ENCODE measurements at places on chromosomes 7 and 10.
A peak's percentile ranks its signal among the peaks of the same experiment; 100 is the strongest.

DNA sequence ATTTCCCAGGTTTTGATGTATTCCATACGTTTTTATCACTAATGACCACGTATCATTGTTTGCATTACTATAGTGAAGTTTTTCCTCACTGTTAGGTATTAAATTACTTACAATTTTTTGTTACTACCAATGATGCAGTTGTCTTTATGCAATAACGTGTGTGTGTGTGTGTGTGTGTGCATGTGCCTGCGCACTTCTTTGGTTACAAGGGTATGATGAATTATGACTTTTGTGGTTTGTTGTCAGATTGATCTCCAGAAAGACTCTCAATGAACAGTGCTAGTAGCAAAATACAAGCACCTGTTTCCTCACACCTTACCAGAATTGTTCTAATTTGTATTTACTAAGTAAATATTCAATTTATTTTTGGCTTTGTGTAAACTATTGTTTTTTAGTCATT is 51.5 kb downstream of the MCMBP start:
- DNase-seq = no peak

DNA sequence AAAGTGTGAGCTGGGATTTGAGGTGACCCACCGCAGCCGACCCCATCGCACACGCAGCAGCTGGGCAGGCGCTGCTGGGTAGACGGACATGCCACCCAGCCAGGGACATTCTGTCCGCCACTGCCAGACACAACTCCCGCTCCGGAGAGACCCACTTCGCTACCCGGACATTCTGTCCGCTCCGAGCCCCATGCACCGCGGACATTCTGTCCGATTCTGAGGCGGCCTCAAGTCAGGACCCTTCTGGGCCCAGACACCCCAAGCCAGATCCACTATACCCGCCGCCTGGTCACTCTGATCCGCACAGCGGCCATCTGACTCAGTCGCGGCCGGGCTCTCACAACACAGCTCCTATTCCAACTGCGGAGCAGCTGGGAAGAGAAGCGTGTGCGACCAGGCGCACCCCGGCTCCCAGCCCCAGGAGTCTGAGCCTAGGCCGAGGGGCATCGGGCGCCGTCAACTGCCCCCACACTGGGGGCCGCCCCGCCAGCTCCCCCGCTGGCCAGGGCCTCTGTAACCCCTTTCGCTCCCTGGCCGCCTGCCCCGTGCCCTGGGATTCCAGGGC is 763 bp downstream of the PITX3 start:
- no peak for DNase-seq

GRCh38 chr7:134785842-134786241 is 6.4 kb downstream of the CALD1 start:
- no peak for DNase-seq

DNA sequence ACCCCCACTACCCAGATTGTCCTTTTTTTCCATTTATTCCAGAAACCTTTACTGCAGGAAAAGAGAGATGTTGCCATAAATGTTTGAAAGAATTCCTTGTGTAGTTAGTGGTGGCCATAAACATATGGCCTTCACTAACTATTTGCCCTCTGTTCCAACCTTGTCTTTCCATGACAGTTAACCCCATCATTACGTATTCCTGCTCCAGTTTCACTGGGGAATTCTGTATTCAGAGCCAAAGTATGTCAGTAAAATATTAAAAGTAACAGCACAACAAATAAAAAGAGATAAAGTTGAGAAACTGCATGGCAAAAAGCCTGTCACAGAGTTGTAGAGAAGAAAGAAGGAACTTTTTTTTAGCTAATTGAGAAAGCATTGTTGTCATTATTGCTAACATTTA is 261.3 kb downstream of the BICC1 start:
- DNase-seq = no peak

DNA sequence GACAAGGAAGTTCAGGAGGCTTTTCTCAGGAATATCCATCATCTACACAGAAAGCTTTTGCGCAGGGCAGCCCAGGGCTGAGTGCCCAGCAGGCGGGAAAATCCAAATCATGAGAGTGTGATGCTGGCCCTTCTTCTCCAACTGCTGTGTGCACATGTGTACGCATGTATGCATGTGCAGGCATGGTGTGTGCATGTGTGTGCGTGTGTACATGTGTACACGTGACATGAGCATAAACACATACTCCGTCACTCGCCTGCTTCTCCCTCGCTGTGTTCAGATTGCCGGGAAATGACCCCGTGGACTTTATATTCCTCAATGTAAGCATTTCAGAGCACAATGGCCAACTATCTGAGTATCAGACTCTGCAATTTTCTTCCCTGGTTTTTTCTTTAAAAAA is 85.1 kb downstream of the PRPF18 start:
- DNase-seq = no peak

GRCh38 chr7:150780292-150780691 is 19.9 kb downstream of the TMEM176B start:
- DNase-seq = peak; percentile 35

GRCh38 chr7:5083311-5083711 is 37.7 kb downstream of the RBAK start:
- DNase-seq = no peak

DNA sequence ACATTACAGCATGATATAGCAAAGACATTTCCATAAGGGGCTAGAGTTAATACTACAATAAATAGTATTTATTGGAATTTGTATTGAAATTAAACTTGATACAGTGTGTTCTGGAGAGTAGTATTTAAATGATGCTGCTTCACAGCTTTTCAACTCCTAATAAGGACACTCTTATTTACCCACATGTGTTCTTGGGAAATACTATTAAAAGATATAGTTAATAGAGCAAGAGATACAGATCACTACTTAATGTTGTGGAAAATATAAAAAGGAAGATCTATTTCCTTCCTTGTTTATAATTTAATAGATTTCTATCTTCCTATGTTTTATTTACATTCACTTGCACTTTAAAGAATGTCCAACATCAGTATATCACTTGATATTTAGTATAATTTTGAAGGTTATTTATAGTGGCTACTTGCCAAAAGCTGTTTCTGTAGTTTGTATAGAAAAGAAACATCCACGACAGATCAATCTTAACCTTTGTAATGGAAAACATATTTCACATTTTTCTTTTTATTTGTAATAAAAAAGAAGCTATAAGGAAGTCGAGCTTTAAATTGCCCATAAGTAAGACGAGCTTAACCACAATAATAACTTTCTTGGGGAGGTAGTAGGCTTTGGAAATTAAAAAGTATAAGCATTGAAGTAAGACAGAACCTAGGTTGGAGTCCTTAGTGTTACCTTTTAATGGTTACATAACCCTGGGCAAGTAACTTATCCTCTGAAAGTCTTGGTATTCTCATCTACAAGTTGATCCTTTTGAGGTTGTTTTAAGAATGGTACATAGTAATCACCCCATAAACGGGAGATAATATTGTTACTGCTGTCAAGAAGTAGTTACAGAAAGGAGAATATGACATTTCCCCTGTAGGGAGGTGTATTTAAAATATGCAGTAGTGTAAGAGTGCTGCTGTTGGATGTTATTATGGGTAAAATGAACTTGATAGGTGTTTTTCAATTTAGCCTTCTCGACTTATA is 32.8 kb downstream of the CPED1 start:
- no peak for DNase-seq

DNA sequence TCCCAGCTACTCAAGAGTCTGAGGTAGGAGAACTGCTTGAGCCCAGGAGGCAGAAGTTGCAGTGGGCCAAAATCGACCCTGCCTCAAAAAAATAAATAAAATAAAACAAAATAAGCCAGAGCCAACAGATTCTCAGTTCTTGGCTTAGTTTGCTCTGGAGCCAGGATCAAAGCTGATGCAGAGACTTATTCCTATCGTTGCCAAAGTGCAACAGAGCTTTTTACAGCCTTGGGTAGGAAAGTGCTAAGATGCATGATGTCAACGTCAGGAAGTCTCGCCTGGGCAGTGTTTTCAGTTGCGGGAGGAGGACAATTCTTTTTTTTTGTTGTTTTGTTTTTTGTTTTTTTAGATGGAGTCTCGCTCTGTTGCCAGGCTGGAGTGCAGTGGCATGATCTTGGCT is 43.8 kb upstream of the CYTH3 start:
- no peak for DNase-seq

DNA sequence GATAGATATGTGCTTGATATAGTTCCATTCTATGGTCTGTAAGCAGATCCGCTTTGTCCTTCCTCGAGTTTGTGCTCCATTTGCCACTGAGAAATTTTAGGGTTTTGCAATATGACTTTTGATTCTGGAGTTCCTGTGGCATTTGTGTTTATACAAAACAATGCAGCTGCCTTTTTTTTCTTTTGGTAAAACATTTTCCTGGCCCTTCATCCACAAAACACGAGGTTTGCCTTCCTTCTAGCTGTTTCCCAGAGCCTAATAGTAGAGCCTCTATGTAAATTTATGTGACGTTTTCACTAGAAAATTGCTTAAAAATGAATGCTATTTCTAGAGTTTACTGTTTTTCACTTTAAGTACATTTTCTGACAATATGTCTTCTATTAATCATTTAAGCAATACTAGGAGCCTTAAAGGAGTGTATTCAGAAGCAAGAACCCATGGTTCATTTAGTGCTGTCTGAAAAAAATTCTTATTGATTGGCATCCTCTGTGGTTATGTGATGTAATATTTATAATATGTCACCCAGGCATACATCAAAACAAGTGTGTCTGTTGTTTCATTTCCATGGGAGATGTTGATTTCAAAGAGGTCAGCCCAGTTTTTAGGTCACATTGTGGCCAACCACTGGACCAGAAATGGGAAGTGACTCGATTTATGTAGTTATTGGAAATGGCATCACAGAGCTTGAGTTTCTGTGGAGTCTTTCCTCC is 618.3 kb downstream of the LRMDA start:
- peak; percentile 63 for DNase-seq

DNA sequence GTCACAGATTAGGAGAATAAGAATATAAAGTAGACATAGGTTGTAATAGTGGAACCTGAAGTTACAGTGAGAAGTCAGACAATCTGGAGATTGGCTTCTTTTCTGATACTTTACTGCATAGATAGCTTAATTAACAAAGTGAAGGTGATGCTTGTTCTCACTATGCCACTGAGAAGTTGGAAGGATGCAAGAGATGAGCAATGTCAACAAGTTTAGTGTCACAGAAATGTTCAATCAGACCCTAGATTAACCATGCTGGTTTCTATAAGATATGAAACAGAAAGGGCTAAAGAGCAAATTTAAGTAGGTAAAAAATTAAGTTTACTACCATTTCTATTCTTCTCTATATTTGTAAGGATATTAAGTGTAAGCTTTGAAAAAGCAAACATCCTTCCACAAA is 838.6 kb upstream of the SORCS1 start:
- DNase-seq = no peak

DNA sequence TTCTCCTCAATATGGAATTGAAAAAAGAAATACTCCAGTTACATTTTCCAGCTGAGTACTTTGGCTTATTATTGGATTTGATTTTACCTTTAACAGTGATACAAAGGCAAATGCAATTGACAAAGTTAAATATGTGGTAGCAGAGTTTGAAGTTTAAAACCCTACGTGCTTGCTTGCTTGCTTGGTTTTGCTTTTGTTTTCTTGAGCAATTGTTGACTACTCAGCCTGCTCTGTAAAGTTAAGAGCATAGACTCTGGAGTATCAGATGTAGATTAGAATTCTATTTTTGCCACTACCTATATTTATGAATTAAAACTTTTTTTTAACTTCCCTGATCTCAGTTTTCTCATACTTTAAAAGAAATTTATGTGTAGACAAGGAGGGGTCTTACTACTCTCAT is 51.4 kb downstream of the PCDH15 start:
- no peak for DNase-seq

DNA sequence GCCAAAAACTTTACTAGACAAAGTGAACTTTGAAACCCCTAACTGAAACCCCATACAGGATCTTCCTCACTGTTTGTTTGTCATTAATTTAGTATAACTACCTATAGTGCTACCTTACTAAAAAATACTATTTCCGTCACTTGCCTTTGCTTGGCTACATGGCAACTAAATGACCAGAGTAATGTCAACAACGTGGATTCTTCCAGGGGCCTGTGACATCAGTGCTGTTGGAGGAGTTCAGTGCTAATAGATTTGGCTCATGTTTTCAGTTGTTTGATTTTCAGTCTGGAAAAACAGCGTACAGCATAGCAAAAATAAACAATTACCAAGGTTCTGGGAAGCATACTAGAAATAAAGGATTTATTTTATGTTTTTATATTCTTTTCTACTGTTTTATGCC is 3.0 kb upstream of the ASB15 start:
- DNase-seq = no peak

DNA sequence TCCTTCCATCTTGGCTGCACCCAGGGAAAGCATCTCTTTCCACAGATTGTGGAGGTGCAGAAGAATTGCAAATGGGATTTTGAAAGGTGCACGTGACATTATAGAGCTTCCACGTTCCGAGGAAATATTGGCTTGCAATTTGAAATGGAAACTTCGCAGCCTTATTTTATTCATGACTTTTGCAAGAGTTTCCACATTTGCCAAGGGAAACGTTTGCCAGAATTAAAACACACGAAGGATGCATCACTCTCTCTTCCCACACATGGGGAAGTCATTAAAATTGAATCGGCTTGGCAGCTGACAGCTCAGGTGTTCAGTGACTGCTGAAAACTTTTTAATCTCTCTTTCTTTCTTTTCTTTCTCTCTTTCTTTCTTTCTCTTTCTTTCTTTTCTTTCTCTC is 475.4 kb upstream of the IGFBP3 start:
- DNase-seq = no peak

DNA sequence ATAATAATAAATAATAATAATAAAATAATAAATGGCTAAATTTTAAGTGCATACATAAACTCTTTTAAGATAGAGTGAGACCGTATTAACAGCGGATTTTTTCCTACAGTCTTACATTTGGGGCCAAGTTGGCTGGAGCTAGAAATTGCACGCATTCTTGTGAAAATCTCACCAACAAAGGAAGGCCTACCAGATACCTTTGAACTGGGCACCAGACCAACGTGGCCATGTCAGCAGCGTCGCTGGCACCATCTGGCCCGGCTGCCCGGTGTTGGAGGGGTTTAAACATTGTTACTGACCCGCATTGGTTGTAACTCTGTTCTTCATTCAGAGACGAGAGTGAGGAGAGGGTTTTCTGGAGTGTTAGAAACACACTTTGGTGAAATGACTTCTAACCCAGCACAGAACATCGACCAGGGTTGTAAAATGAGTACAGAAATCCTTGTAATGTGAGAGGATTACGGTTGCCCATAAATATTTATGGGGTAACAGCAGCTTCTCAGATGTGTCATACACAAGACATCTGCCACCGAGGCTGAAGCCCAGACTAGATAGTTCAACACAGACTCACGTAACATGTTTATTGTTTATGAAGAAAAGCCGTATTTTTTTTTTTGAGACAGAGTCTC is 34.6 kb upstream of the UNCX start:
- no peak for DNase-seq

DNA sequence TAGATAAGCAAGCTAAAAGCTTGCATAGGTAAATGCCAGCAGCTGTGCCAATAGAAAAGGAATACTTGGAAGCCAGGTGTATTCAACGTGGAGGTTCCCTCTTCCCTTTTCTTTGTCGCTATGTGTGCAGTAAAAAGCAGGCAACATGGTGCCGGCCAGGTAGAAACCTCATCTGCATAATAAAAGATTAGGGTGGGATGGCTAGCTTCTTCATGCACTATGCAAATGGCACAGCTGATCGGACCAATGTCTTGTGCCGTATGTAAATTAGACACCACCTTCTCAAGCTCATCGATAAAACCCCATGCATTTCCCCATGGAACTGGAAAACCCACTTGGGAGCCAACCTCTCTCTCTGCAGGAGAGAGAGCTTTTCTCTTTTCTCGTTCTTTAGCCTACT is 150.9 kb upstream of the FOXK1 start:
- no peak for DNase-seq

Data from suppressor macrophage treated with lipopolysaccharide for 1 hour (primary cell).